ENCODE measurements at places on chromosomes 5 and 9.

DNA sequence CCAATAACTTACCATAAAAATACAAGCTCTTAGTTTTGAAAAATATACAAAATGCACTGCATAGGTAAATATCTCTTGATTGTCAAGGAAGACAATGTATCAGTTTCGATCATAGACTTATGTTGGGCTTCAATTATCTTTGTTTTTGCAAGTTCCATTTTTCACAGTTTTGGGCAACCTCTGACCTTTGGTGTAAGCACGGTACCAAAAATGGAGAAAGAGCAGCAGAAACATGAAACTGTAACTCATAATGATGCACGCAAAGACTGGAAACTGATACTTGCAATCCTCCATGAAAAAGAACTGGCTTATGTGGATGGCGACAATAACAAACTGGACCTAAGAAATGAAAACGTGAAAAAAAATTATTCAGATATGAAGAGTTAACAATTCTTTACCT is 54.5 kb upstream of the DEPDC1B start:
- no peak for DNase-seq

GRCh38 chr9:125356032-125356431 is 94.4 kb downstream of the GAPVD1 start:
- no peak for DNase-seq

DNA sequence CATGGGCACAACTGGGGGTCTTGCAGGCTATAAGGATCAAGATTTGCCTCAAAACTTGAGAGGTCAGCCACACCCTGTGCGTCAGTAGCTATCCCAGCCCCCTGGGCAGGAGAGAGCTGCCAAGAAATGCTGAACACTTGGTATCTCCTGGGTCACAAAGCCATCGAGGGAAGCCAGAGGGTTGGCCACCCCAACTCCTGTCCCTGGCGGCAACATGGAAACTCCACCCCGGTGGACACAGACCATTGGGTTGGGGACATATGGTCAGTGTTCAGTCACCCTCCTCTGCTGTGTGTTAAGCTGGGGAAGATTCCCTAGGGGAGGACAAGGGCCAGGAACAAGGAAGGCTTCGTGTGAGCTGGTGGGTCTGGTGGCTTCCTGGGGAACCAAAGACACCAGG is 140.6 kb downstream of the C5orf15 start:
- DNase-seq: no peak

DNA sequence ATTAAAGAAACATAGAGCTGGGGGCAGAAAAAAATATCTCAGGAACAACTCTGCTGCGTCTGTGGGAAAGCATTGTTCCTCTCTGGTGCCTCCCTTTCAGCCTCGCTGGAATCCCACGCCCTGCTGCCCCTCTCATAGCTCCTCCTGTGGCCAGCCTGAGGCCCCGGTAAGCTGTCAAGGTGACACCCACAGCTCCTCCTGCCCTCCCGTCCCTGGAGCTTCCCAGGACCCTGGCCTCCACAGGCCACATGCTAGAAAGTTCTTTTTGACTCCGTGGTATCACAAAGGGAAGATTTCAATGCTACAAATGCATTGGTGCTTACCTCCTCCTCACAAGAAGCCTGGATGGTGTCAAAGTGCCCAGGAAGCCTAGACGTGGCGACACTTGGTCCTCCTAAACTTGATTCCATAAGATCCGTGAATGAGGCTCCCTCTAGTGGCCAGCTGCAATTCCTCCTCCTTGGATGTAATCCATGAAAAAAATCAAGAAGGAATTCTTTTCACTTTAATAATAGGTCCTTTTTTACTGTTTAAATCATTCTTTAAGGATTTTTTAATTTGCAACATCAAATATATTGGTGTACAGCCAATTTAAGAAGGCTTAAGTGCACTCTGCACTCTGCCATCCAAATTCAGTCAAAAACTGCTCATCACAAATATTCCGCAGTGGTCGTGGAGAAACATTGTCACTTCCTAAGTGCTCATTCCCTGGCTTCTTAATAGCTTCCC is 104.9 kb downstream of the CFAP90 start:
- DNase-seq: peak; percentile 51

GRCh38 chr5:29261213-29261612 is 1932.3 kb upstream of the CDH6 start:
- DNase-seq: no peak

DNA sequence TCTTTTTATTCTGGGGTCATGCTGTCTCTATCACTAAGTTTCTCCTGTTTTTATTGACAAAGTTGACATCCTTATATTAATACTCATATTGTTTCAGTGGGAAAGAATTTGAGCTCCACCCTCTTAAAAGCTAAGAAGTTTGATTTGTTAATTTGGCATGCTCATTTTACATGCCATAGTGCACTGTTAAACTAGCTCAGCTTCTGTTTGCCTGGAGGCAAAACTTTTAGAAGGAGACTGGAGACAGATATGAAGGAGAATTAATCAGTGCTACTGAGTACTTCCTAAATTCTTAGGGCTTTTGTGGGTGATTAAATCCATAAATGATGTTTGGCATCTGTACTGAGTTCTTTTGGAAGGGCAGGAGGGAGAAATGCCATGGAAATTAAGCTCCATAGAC is 138.9 kb downstream of the NTRK2 start:
- no peak for DNase-seq

DNA sequence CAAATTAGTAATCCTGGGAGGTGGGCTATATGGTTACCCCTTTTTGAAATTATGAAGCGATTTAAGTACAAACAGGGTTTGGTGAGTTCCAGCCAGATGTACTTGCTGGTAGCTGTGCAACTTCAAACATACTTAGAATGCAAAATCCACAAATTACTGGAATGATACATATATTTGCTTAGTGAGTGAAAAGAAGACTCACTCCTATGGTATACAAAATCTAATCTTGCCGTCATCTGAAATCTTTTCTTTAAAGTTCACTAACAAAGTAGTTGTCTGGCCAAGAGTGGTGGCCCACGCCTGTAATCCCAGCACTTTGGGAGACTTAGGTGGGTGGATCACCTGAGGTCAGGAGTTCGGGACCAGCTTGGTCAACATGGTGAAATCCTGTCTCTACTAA is 64.9 kb upstream of the TJP2 start:
- DNase-seq: no peak

DNA sequence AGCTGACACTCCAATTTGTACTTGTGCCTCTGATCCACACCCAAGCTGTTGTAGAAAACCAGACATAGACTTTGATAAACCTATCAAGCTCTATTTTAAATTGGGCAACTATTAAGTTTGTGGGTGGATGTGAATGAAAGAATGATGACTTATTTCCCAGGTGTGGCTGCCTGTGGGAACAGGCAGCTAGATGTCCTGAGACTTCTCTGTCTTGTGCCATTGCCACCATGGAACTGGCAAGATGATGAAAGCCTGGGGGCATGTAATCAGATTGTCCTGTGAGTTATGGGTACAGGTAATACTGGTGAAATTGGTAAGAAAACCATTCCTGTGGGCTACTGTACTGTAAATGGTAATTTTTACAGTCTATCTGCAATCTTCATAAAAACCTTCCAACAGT is 57.5 kb downstream of the CEMIP2 start:
- DNase-seq: no peak

- DNase-seq: no peak
These were observed 58.1 kb upstream of the DHFR start for GRCh38 chr5:80712919-80713318.

DNA sequence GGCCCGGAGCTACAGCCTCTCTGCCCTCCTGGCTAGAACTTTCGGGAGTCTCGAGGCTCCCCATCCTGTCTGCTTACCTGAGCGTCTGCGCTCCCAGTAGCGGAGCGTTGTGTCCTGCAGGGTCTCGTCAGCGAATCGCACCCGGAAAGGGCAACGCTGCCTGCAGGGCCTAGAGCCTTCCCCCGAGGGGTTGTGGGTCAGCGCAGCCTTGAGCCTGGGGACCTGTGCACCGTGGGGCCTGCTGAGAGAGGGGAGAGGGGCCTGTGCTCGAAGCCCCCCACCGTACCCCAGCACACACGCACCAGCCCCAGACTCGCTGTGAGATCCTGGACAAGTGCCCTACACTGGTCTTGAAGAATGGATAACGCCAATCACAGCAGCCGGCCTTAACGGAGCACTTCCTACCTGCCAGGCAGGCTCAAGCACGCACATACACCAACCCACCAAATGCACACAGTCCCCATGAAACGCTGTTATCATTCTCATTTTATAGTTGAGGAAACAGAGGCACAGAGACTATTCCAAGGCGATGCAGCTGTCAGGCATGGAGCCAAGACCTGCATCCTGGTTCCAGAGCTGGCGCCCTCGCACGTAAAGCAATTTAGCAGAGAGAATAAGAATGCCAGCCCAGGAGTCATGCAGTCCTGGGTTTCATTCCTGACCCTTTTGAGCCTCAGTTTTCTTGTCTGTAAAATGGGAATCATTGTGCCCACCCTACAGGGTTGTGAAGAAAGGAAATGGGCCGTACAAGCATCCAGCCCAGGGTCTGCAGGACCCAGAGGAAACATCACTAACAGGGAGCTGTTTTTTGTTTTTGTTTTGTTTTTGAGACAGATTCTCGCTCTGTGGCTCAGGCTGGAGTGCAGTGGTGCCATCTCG is 5.3 kb downstream of the C9orf50 start:
- DNase-seq: no peak

GRCh38 chr9:136988872-136989271 is 3.4 kb upstream of the PAXX start:
- DNase-seq: no peak

DNA sequence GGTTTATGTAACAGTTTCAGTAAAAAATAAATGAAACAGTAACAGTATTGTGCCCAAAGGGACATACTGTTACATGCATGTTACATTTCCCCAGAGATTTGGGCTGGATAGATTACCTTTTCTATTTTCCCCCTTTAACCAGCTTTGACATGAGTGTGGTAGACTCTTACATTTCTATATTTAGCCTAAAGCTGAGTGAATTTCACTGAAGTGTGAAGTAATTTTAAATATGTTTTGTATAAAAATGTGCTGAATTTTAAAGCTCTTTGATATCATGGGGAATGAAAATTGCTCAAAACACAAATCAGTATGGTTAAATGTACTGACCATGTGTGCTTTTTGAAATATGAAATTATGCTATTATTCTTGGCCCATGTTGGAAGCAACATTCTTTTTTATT is 122.3 kb upstream of the CDH10 start:
- DNase-seq: no peak

GRCh38 chr9:81445331-81445921 is 243.9 kb downstream of the TLE1 start:
- DNase-seq: no peak

- DNase-seq: no peak
These were observed 25.5 kb downstream of the OLFML2A start for GRCh38 chr9:124802426-124802825.

GRCh38 chr9:89986190-89986589 is 381.4 kb downstream of the GADD45G start:
- DNase-seq: no peak

DNA sequence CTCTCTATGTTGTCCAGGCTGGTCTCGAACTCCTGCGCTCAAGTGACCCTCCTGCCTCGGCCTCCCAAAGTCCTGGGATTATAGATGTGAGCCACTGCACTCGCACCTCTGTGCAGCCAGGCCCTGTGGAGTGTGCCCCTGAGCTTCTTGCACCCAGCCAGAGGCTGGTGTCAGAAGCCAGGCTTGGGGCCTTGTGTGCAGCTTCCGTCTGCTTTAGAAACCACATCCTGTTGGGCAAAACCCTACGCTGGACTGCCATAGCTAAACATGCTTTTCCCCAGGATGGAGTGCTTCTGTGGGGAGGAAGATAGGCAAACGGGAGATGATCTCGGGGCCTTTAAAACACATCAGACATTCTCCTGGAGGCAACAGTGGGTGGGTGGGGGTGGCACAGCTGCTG is 40.1 kb downstream of the PRRT1B start:
- DNase-seq: no peak

DNA sequence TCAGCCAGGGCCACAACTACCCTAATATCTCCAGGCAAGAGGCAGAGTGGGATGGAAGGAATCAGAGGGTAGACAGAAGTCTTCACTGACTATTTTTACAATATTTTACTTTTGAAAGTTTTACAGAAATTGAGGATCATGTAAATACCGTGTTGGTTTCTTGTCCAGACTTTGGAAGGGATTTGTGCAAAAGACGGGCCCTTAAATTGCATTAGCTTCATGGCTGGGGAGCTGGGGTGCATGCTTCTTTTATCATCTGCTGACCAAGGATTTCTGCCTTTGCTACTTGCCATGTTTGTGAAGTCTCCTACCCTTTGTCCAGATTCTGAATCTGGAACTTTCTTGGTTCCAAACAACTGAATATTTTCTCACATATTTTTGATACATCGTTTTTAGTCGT is 107.7 kb upstream of the GRIN3A start:
- DNase-seq: no peak

DNA sequence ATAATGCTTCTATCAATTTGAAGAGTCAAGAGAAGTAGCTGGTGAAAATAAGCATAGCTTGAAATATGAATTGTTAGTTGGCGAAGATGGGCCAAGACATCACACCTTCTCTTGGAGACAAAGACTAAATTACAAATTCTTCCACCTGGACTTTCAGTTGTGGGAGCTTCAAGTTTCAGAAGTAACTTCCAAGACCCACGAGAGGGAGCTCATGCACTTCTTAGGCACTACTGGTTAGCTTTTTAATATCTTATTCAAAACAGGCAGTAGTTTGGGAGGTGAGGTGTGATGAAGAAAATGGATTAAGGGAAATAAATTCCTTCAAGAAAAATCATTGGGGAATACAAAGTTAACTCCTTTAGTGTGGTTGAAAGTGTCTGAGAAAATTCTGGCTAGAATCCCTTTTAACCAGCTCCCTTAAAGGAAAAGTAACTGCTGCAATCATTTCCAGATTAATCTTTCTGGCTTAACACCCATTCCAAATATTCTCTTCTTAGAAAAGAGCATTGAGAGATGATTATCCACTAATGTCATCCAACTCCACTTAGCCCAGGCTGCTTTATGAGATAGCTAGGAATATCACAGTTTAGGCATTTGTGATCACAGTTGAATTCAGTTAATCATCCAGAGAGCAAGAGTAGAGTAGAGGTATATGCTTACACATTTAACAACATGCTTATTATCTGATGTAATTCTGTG is 139.5 kb upstream of the DMRTA1 start:
- DNase-seq: no peak

DNA sequence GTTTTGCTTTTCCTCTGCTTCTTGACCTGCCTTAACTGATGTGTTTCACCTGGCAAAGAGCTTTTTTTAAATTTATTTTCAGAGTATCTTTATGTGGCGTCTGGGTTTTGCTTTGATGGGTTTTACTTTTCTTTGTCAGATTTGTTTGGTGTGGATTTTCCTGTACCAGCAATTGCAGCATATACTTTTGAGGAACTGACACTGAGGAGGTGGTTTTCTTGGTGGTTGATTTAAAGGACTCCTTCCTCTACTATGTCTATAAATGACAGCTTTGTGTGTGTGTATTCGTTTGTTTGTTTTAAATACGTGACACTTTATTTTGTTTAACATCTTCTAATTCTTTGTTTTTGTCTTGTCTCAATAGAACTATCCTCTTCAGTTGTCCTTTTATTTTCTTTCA is 1071.9 kb upstream of the ARRDC3 start:
- DNase-seq: no peak

DNA sequence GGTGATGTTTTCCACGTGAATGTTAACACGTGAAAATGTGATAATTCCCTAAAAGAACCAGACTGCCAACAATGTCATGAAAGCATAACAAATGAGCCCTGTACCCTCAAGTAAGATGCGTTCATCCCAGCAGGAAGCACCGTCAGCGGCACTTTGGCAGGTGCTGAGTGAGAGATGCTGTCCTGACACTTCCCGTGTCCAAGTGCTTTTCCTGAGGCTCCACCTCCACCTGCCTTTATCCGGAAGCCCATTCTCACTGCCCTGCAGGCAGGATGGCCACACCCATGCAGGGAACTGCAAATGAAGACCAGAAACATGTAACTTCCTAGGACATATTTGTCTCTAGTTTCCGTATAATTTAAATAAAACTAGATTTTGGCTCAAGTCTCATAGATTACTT is 238.0 kb upstream of the IRX2 start:
- DNase-seq: no peak

All from NCI-H1417 treated with DMSO at 0.1 percent for 48 hours (cell line).